Left renal pelvis (tissue), 4 donors: ENCODE measurements at places on chromosomes 5 and 9. TPM values are rescaled to one million over a fixed set of nuclear protein-coding genes. Genes with fewer than 3 reads are reported as not detected.

- DNase-seq: no peak
Observed at GRCh38 chr5:23840083-23840482, 332.7 kb downstream of the PRDM9 start.

- no peak for DNase-seq
Observed at GRCh38 chr5:180436275-180436674, 57.9 kb upstream of the CNOT6 start.

ELAVL2 gene
- 9.7 TPM for polyA plus RNA-seq

DNA sequence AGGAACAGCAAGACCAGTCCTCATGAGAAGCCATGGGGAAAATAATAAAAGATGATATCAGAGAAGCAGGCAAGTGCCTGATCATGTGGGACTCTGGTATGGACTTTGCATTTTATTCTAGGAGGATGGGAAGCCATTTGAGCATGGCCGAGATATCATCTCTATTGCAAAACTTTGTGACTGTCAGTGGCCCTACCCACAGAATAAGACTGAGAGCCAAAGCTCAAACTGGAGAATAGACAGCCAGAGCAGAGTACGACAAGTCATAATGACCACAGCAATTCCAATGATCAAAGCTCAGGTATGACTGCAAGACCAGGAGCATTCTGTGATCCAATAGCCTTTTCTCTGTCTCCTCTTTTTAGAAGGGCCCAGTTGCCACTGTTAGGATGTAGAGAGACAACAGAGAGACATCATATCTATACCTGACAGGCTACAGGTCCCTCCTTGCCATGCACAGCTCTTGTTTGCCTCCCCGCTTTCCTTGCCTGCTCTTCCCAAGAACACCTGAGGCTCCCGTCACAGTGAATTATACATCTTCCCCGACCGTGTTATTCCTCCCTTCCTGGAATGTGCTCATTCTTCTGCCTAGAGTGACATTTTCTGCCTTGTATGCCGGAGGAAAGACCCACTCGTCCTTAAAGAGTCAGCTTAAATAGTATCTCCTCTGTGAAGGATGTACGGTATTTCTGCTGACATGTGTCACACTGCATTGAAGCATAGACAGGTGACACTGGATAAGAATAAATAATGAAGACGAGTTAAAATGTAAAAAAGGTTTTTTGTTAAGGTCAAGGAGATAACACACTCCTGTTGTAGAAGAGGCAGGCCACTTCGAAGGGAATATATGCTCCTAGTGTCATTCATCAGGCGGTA lies 248.7 kb upstream of the MAP3K1 start:
- DNase-seq: no peak

LCN15 gene
- polyA plus RNA-seq: not detected

IFNA21 gene
- polyA plus RNA-seq: not detected

- DNase-seq: no peak
Observed at GRCh38 chr5:111774525-111774924, 17.5 kb upstream of the NREP start.

ENTPD2 gene
- 4.8 TPM for polyA plus RNA-seq

DNA sequence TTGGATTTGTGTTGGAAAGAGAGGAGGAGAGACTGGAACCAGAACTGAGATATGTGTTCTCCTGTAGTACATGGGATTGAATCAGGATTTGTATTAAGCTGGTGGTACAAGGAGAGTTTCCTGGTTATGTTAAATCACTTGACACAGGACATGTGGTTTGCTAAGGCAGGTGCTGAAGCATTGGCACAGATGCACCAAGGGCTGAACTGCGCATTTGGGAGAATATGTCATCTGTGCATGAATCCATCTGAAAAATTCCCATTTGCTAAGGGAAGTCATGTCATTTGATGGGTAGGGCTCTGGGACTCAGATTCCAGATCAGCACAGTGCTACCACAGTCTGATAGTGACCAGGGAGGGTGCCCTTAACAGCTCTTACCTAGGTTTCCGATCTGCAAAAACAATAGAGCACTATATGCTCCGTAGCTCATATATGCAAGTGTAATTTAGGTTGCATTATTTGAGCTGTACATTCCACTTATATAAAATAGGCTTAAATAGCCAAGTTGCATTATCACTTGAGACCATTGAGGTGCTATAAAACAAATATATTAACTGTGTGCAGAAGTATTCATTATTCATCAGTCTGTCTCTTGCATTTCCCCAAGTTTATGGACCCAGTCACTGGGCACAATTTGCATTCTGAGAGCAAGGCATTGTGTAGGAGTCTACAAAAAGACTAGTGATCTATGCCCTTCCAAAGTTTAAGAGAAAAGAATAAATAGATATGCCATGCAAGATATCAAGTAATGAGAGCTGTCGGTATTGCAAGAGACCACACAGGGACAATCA lies 55.2 kb downstream of the ADAMTS16 start:
- DNase-seq: no peak

PCDHAC1 gene
- 0.09 TPM for polyA plus RNA-seq

GRCh38 chr5:16410338-16410737 lies 55.3 kb downstream of the ZNF622 start:
- DNase-seq: no peak

CDH9 gene
- 19.9 TPM for polyA plus RNA-seq

GRCh38 chr9:121348221-121348620 lies 21.8 kb downstream of the STOM start:
- no peak for DNase-seq

DNA sequence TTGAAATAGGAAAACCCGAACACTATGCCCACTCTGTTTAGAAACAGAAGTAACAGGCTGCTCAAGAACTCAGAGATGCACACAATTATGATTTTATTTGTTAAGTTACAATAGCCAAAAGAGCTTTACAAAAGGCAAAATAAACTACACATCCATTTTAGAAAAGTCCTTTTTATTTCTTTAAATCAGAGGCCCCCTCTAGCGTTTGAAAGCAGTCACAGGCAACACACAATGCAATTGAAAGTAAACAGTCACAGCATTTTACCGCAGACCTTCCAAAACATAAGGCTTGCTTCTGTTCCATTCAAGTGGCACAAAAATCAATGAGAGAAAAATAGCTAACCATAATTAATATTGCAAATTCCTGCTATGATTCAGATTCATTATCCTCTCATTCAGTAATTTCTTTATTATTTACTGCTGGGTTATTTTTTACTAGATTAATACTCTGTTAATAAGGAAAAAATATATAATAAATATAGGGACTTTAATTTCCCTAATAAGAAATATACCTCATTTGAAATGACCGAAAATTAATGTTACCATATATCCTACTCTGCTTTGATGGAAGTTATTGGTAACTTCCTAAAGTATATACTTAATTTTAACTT lies 78.3 kb downstream of the CEP120 start:
- no peak for DNase-seq

MSX2 gene
- 1.2 TPM for polyA plus RNA-seq

DNA sequence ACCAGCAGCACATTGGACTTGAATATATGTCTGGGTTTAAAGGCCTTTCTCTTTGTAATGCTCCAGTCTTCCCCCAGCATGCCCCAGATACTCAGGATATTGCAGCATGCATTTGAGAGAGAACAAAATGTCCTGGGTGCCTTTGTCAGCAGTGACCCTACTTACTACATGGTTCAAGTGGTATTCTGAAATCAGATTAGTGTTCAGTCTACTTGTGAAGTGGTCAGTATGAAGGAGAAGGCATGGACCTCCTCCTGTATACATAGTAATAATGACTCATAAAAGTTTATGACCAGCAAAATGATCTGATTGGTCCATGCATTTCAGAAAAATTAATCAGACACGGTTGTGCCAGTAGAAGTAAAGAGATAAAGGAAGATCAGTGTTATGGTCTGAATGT lies 25.4 kb downstream of the GPR21 start:
- no peak for DNase-seq

DNA sequence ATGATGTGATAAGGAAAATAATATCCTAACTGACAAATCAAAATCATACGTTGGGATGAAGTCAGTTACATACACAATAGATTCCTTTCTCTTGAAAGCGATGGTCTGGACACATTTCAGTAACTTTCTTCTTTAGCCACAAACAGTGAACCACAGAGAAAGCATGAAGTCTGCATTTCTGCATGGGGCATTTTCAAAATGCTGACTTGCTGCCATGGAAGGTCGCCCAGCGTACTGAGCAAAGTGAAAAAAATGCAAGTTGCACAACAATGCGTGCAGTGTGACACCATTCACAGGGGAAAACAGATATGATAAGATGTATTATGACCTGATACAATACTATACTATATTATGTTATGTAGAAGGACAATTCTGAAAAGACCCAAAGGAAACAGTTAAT lies 146.3 kb downstream of the SNX18 start:
- no peak for DNase-seq

GRCh38 chr9:127960410-127961154 lies 20.2 kb downstream of the EEIG1 start:
- DNase-seq: no peak

TNFSF15 gene
- 5.5 TPM for polyA plus RNA-seq

TMEM174 gene
- polyA plus RNA-seq: 11.0 TPM

DNA sequence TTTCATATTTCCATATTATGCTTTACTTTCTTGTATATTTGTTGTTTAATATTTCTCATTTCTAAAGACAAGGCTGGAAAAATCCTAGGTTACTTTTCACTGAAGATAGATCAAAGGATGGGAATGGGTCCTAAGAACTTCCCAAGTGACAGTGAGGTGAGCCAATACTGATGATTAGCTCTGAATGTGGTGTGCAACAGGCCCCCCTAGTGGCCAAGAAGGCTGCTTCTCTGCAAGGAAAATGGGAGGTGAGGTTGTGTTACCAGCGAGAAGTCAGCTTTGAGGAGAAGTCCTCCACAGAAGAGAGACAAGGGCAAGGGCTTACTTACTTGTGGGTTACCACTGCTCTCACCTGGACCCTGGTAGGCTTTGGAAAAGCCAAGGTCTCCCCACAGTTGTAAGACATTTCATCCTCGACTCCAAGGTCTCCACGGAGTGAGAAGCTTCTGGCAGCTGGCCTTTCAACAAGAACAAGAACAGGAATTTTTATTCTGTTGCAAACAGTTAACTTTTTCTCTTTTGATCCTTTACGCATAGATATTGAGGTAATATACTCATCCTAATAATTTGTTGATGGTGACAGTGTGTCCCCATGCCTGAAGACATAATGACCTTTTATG lies 69.9 kb downstream of the MAMDC2 start:
- DNase-seq: no peak

TNC gene
- 362 TPM for polyA plus RNA-seq

- DNase-seq: no peak
Observed at GRCh38 chr9:112050544-112051475, 124.3 kb downstream of the SUSD1 start.

DNA sequence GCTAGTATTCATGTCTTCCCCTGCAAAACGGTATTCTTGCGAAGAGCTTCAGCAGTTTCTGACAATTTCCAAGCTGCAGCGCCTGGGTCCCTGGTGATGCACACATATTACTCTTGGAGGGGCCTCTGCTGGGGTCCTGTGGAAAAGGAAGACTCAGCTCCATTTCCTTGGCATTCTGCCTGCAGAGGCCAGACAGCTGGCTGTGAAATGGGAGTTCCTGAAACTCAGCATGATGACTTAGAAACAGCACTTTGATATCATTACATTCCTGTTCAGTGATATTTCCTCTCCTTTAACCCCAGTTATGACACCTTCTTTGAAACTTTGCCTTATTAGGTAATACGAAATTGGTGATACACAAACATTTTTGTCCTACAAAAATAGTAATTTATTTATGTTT lies 98.5 kb downstream of the APBA1 start:
- DNase-seq: peak; percentile 16

C8G gene
- polyA plus RNA-seq: 0.60 TPM

SLC45A2 gene
- 0.47 TPM for polyA plus RNA-seq

GRCh38 chr5:32020271-32020670 lies 153.8 kb downstream of the GOLPH3 start:
- no peak for DNase-seq

CCDC69 gene
- polyA plus RNA-seq: 5.3 TPM

- no peak for DNase-seq
Observed at GRCh38 chr5:114391321-114391720, 29.5 kb downstream of the KCNN2 start.

DNA sequence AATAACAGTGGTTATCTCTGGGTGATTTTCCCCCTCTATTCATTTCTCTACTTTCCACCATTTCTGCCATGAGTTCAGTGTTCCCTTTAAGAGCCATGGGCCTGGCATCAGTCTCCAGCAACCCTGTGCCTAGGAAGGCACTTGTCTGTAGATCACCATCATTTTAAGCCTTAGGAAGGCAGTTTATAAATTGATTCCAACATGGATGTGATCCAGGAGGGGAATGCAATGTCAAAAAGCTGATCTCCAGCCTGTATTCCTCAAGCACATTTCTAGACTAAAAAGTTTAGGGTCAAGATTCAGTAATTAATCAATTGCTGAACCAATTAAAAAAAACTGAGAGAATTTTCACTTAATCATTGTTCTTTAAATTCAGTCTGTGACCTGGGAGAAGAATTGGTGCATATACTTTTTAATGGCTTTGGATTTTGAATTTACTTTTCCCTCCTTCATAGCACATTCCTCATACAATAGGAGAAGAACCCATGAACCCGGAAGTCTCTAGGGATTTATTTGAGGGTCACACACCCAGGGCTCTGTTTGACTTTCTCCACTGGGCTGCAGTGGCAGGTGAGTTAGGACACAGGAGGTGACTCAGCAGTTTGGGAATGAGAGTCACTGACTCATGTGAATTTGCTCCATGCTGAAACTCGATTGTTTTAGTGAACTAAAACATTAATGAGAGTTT lies 6.1 kb upstream of the ERMP1 start:
- DNase-seq: no peak

FABP6 gene
- 0.30 TPM for polyA plus RNA-seq

FGF18 gene
- 0.44 TPM for polyA plus RNA-seq

DNA sequence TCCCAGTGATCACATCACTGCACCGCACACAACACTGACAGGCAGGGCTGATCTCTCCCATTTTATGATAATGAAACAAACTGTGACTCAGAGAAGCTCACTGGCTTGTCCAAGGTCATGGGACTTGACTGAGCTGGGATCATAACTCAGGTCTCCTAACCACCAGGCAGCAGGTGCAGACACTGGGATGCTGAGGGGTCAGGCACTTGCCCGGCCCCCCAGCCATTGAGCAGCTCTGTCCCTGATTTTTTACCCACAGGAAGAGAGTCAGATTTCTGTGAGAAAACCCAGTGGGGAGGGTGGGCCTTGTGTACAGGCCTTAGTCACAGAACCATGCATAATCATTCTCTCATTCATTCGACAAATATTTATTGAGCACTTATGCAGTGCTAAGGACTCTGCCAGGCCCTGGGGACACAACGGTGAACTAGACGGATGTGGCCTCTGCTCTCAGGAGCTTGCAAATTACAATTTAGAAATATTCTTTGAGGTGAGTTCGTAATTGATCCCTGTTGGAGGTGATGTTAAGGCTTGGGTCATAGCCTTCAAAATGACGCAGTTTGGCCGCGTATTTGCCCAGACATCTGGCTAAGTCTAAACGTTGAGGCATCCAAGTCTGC lies 54.5 kb upstream of the TGFBR1 start:
- no peak for DNase-seq

PKD2L2 gene
- 0.50 TPM for polyA plus RNA-seq
